ENCODE measurements at places on chromosomes 7 and 10.

- DNase-seq = no peak
Measured at GRCh38 chr7:490461-491291, 29.0 kb downstream of the PDGFA start.

DNA sequence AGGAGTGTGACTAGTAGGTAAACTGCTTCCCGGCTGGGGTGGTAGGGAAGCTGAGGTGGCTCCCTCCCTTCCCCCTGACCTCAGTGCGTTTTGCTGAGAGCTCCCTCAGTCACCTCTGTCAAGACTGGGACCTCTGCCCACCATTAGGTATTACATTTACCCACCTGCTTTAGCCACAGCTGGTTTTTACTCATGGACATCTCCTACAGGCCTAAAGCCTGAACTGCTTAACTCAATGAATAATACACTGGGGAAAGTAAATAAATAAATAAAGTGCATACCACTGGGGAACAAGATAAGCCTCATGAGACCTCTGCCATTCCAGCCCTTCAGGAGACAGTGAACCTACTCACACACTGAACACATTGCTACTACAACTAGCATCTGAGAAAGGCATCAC, 38.9 kb upstream of the CDK13 start:
- no peak for DNase-seq

DNA sequence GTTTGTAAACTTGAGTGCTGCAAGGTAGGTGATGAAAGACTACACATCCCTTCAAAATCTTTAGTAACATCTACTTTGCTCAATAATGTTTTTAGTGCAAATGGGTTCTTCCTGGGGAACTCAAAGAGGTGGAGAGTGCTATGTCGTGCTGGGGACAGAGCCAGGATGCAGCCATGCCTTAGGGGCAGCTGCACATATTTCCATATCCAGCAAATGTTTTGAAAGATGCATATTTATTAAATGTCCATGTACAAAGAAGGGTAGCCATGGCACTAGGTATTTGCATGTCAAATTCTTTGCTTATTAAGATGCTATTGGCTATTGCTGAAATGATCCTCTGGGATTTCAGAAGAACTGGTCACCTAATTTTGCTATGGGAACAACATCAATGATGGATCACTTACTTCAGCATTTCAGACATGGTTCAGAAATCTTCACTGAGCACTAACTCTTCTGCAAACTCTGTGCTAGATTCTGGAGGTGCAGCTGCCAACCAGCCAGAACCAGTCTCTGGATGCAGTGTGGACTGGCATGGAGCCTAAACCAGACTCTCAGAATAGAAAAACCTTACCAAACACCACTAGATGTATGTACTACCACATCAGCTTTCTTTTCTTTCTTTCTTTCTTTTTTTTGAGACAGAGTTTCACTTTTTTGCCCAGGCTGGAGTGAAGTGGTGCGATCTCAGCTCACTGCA, 31.7 kb upstream of the DNMBP start:
- DNase-seq = no peak

GRCh38 chr7:617614-618538, 98.2 kb upstream of the PDGFA start:
- DNase-seq = peak; percentile 71

DNA sequence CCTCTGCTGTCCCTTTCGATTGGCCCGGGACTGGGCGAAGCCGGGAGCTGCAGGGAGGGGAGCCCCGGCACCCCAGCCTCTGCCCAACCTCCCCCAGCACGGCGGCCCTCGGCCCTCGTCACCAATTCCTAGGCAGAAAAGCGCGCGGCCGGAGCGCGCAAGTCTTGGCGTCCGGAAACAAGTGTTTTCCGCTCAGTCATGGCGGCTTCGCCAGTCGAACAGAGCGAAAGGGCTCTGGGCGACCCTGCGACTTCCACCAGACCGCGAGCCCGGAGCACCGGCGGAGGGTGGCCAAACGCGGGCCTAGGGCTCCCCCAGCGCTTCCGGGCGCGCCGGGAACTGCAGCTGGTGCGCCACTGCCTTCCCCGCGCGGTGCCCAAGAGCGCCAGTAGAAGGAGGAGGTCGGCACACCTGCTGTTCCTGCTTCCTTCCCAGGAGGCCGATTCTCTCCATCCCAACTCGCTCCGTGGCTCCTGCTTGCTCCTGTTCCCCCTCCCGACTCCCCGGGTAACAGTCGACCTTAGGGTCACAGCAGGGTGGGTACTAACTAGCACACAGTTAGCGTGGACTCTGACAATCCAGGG, 729.9 kb downstream of the ZWINT start:
- DNase-seq = peak; percentile 26

DNA sequence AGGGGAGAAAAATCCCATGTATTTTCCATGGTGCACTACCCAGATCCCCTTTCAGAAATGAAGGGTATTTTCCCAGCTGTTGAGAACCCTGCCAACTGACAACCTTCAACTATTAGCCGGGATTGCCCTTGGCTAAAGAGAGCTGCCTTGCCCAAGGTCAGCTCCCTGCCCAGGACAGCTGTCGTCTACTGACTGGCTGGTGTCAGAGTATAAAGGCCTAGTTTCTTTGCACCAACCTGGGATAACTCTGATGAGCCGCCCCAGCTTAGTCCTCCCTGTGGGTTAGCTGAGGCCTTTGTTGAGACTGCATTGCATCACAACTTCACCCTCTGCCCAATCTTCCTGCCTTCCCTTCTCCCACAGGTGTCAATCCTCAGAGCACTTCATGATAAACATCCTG, 147.2 kb upstream of the RHEB start:
- DNase-seq = no peak

DNA sequence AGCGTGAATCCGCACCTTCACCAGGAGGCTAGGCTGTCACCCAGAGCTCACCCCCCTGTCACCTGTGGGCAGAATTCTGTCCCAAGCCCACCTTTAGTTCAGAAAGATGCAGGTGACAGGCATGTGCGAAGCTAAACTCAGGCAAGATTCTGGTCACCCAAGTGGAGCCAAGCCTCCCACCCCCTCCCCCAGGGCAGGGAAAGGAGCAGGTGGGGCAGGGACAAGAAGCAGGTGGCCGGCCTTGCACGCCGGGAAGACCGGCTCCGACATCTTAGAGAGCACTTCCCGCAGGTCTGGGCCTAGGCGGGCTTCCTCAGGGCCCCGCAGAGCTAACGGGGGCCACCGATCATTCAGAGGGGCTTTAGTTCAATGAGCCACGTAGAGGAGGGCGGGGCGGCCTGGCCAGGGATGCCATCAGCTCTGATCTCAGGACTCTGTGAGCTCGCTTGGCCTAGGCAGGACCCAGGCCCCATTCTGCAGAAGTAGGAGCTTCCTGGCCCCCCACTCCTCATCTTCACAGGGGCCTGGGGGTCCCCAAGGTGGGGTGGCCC, 19.9 kb downstream of the UNCX start:
- DNase-seq = no peak

DNA sequence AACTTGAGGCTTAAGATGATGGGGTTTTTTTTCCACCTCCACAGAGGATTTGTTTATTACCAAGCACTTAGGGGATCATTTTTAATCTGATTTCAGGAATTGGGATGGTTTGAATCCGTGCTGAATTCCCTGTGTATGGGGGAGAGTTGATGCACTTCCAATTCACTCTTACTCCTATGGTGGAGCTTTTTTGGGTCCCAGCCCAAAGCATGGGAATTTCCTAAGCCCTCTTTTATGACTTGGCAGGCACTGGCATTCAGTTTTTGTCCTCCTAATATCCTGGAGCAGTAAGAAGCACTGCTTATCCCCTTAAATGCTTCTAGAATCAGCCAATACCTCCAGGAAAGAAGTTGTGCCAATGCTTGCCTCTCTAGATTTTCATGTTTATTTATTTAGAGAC, 78.7 kb downstream of the HYCC1 start:
- no peak for DNase-seq
